HT1080 (cell line): ENCODE measurements at places on chromosomes 7 and 10. TPM values are rescaled to one million over a fixed set of nuclear protein-coding genes. Genes with fewer than 3 reads are reported as not detected.

DNA sequence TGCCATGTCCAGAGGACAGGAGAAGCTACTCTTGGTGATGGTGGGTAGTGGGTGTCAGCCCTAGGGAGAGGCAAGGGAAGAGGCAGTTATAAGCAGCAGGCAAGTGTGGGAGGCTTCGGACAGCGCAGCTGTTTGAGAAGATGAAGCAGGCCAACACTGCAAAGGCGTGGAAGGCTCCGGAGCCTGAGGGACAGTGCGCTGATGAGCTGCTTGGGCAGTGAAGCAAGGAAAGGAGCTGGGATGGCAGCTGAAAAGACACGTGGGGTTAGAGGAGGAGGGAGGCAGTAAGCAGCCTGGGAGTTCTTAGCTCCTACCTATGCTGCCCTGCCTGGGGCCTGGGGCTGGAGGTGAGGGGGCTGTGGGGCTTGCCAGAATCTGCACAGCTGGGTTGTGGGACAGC lies 50.1 kb upstream of the CRTAC1 start:
- no peak for DNase-seq

DNA sequence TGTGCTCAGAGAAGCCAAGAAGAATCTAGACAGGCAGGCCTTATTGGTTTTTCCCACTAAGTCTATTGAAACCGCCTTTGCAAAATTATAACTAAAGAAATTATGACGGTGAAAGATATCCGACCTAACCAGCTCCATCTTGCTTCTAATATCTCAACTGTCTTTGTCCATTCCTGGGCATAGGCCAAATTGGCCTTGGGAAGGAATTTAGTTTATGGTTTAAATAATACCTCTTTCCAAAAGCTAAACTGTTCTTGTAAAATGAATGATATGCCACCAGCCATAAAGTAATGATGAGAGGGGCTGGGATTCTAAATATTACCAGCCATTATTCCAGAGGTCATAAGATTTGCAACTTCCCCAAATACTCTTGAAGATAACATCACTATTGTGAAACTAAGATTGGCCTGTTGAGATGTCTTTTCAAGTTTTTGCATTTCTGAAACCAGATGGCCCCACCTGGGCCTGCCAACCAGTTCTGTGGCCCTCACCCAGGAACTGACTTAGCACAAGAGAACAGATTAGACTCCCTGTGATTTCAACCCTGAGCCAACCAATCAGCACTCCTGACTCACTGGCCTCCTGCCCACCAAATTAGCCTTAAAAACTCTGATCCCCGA lies 41.2 kb upstream of the SLC35G1 start:
- DNase-seq: no peak

GRCh38 chr7:13879994-13880686 lies 109.3 kb downstream of the ETV1 start:
- peak; percentile 76 for DNase-seq

The MYH16 gene
- total RNA-seq: 29.6 and 30.4 TPM in 2 replicates

The AKR1D1 gene
- not detected in 2 replicates for total RNA-seq

GRCh38 chr10:88804083-88804812 lies 1.7 kb downstream of the LIPM start:
- no peak for DNase-seq

The SFRP4 gene
- 0.03 TPM in 1 of 2 replicates, not detected in the other for total RNA-seq

The CHN2 gene
- not detected in 2 replicates for total RNA-seq

GRCh38 chr10:99316374-99316773 lies 12.8 kb upstream of the CNNM1 start:
- DNase-seq: no peak

The WNT16 gene
- total RNA-seq: not detected in 2 replicates

GRCh38 chr7:23218196-23218595 lies 28.4 kb upstream of the GPNMB start:
- DNase-seq: no peak

GRCh38 chr10:104057717-104058116 lies 28.0 kb downstream of the COL17A1 start:
- no peak for DNase-seq

DNA sequence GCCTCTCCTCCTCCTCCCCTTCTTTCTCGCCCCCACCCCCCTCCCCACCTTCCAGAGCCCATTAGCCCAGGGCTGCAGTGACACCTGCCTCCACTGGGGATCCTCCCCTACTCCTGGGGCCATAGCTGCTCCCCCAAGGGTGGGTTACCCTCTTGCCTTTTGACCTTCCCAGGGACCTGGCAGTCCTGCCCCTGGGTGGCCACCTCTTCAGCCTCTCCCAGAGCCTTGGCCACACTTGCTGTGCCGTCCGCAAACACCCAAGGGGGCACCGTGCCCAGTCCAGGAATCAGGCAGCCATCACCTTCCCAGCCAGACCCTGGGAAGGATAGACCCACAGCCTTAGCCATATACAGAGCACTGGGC lies 19.8 kb upstream of the CLDN4 start:
- no peak for DNase-seq

GRCh38 chr7:79298145-79298760 lies 155.2 kb downstream of the MAGI2 start:
- peak; percentile 25 for DNase-seq

The NPFFR1 gene
- not detected in 2 replicates for total RNA-seq
